ENCODE measurements at places on chromosomes 4 and X. TPM values are rescaled to one million over a fixed set of nuclear protein-coding genes. Genes with fewer than 3 reads are reported as not detected.

The VSIG4 gene
- 154 TPM for total RNA-seq

The SLC9A7 gene
- 12.2 TPM for total RNA-seq

The LUZP4 gene
- total RNA-seq = not detected

The IRF2 gene
- 35.3 TPM for total RNA-seq

The SHOX gene
- total RNA-seq = not detected

The MAGEE1 gene
- total RNA-seq = 3.7 TPM

The TMEM144 gene
- 24.2 TPM for total RNA-seq

All from thoracic aorta (tissue), 2 donors.